Right cardiac atrium (tissue), 5 donors: ENCODE measurements at places on chromosomes 5 and 9. TPM values are rescaled to one million over a fixed set of nuclear protein-coding genes. Genes with fewer than 3 reads are reported as not detected.

DNA sequence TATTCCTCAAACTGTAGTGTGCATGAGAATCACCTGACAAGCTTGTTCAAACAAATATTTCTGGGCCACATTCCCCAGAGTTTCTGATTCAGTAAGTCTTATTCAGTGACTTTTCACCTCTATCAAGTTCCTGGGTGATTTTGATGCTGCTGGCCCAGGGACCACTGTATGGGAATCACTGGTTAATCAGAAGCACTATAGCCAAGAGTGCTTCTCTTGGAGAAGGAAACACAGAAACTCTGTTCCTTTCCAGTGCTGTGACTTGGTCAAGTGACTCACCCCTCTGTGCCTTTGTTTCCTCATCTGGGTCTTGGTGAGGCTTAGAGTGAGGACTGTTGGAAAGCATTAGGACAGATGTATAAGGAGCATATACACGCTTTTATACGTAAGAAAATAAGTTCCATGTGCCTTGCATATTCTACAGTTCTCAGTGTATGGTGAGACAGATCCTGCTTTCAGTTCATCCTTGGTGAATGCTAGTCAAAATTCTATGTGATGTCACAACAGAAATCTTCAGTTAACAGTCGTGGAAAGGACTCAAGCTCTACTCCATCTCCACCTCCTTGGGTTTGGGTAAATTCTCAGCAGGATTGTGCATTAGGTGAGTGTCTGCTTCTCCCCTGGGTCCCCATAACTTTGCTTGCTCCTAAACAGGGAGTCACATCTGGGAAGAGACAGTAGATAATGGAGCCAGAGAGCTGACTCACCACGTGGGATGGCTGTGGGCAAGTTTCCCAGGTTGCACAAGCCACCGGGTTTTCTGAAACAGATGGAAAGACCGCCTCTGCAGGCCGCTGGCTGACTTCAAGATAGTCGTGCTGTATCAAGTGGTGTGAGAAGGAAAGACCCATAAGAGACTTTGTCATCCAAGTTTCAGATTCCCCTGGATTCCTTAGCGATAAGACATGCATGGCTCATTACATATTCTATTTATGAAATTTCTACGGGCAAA is 117.0 kb downstream of the NXNL2 start:
- DNase-seq: peak; percentile 90

Gene LCN2
- 0.16 TPM for polyA plus RNA-seq

DNA sequence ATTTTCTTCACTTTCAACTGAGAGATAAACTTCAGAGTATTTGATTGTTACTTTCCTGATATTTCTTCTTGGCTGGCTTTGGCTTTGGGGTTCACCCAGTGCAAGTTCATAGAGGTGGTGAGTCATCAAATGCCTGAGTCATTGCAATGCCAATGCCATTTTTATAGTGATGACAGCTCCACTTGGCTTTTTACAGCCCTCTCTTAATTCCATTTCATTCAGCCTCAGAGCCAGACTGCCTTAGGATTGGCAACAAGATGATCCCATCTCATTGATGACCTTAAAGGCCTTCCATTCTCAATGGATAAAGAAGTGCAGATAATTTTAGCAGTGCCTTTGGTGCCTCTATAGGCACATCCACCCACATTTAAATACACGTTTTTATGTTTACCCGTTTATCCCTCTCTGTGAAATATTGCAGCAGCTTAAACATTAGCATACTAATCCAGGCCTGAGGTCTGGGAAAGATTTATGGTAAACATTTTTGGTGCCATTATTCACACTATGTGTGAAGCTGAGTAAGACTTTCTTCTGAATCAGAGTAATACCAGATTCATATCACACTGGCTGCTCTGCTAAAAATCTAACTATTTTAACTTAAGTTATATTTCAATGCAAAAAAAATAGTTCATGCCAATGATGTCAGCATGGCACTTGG is 88.9 kb upstream of the TYRP1 start:
- DNase-seq: no peak

Gene FAM78A
- polyA plus RNA-seq: 50.7 TPM

Gene RNF208
- 36.0 TPM for polyA plus RNA-seq

DNA sequence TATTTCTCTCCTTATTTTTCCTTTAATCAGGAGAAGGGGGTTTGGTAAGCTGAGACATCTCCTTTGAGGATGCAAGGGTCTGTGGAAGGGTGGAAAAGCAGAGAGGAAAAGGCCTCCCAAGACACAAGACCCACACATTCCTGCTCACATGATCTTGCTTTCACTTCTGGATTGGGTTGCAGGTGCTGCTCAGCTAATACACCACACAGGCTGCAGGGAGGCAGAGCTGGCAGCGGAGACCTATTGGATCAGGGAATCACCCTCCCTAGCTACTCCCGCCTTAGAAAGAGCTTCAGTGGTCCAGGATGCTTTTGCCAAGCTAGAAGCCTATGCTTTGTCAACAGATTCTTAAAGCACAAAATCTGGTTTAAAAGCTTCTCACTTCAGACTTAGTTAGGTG is 87.6 kb upstream of the IL33 start:
- DNase-seq: no peak

GRCh38 chr9:68493541-68493940 is 47.1 kb downstream of the TMEM252 start:
- no peak for DNase-seq

GRCh38 chr5:83400241-83400640 is 71.3 kb upstream of the VCAN start:
- no peak for DNase-seq

DNA sequence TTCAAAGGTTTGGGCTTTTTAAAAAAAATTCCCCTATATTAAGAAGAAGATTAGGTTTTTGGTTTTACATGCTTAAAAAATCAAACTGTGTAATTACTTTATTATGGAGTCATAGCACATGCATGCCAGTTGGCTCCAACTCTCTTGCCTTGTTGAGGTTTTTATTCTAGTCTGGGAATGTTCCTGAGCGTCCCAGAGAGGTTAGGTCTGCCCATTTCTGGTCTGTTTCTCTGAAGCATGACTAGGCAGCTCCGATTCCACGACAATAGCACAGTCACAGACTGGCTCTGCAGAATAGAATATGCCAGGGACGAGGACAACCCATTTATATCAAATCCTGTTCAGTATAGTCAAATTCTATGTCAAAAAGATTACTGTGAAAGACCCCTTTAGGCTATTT is 217.0 kb downstream of the PCSK5 start:
- no peak for DNase-seq

GRCh38 chr5:172868924-172869591 is 35.0 kb downstream of the ERGIC1 start:
- DNase-seq: peak; percentile 92

- DNase-seq: no peak
Observed at GRCh38 chr5:16455668-16456067, 9.9 kb downstream of the ZNF622 start.

DNA sequence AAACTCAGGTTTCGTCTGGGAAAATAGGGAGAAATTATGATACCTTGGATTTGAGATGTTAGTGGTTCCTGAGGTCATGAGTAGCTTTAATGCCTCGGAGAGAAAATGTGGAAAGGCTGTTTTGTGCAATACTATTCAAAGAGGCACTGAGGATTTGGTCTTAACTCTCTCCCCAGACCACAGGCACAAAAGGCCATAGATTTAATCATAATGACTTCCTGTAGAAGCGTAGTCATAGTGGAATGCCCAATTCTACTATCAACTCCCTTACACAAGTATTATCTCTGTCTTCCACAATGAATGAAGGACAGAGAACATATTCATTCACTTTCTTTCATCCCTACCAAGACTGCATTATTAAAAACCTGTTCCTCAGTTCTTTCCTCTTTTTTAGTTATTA is 153.0 kb upstream of the FTMT start:
- DNase-seq: no peak

GRCh38 chr5:109550077-109550476 is 139.7 kb upstream of the MAN2A1 start:
- DNase-seq: no peak

- DNase-seq: no peak
Observed at GRCh38 chr9:35918780-35919179, 9.5 kb downstream of the SPAAR start.

DNA sequence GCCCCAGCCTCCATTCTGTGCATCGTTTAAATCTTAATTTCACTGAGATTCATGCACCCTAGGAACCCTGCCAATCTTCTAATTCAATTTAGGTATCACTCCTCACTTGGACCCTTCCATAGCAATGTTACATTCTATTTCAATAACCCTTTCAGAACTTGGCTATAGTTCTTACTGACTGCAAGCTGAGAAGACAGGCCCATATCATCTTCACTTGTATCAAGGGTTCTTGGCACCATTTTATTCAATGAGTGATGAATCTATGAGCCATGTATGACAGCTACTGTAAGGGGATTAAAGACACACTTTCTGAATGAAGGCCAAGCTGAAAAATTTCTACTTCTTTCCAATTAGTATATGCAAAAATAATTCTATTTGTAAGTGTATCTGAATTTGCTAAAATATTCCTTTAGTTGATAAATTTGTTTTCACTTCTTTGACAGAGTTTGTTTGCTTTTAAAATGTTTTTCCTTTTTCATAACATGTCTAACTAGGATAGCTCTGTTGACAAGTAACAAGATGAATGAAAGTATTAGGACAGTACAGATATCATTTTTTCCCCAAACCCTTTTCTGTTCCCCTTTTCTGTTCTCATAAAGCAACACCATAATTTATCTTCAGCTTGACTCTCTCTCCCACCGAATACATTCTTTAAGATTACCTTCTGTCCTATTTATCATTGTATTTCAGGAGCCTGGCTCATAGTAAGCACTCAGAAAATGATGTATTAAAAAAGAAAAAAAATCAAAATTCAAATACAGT is 9.6 kb downstream of the ITGA2 start:
- DNase-seq: no peak

Gene TRIP13
- 0.27 TPM for polyA plus RNA-seq

Gene SLCO6A1
- not detected for polyA plus RNA-seq

GRCh38 chr9:132451276-132451675 is 41.3 kb downstream of the CFAP77 start:
- no peak for DNase-seq

DNA sequence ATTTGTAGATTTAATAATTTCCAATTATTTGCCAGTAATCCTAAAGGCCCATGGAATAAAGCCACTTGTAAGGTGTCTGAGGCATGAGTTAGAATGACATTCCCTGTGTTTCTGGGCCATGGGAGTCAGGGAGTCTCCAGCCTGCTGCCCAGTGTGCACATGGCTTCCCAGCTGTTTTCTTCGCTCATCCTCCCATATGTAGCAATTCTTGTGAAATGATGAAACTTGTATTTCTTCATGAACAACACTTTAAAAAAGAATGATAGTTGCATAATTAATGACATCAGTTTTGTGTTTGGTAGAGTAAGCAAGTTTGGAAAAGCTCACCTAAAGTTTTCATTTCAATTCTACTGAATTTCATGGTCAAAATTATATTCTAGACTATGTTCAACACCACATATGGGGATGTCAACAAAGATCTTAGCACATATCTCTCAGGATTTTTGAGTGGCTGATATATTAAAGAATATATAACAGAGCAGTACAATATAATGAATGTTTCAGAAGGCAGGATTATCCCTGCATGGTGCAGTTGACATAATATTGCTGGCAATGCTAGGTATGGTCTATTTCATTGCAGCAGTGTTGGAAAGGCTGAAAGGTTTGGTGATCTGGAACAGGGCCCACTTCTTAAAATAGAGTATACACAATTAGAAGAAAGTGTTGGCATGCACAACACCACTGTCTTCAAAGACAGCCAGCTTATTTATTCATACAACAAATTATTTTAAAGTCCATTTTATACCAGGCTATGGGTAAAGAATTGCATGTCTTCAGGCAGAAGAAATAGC is 44.7 kb downstream of the GRIN3A start:
- no peak for DNase-seq
